ENCODE measurements at places on chromosomes 3 and 15.
A peak's percentile ranks its signal among the peaks of the same experiment; 100 is the strongest.

- peak; percentile 90 for DNase-seq
Observed at GRCh38 chr15:41621200-41622193, 38.7 kb upstream of the MGA start.

GRCh38 chr3:172516318-172517214 lies 6.7 kb downstream of the TNFSF10 start:
- DNase-seq = peak; percentile 62

DNA sequence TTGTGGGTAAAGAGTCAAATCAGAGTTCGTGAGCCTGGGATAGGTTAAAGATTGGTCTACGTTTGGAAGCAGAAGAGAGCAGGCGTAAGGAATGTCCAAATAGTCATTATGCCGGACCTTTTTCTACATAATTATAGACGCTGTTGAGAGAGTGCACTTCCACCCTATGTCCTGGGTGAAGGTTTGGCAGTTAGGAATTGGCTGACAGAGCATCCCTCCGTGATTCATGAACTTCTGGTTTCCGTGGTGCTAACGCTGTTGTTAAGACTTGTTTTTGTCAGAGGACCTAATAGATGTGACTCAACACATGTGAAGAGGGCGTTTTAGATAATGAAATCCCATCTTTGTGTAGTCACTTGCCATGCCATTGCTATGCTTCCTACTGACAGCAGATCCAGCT lies 1.1 kb downstream of the EAF1 start:
- DNase-seq = no peak

- DNase-seq = no peak
Observed at GRCh38 chr3:177860184-177860583, 662.9 kb upstream of the TBL1XR1 start.

All from ovary (tissue), 10 donors.